ENCODE measurements at places on chromosomes 7 and 10.

DNA sequence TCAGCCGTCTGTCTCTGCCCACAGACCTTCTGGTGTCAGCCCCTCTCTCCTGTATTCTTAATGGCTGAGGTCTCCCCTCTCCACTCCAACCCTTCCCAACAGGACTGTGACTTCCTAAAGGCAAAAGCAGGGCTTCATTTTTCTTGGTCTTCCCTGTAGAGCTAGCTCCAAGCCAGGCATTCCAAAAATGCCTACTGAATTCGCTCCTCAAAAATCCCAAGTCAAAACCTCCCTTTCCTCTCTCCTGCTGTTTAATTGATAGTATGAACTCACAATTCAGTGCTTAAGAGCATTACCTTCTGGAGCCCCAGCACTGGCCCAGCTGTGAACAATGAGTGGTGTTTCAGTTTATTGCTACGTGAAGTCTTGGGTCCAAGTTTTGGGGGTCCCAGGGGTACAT lies 628.4 kb downstream of the PARD3 start:
- DNase-seq = no peak

GRCh38 chr10:11851910-11852309 lies 28.8 kb downstream of the PROSER2 start:
- DNase-seq = no peak

- no peak for DNase-seq
These were observed 46.6 kb downstream of the GLCCI1 start for GRCh38 chr7:8015100-8015745.

GRCh38 chr10:6667679-6668270 lies 87.7 kb upstream of the PRKCQ start:
- peak; percentile 19 for DNase-seq

- DNase-seq = no peak
These were observed 231.3 kb downstream of the LRMDA start for GRCh38 chr10:75662715-75663114.

DNA sequence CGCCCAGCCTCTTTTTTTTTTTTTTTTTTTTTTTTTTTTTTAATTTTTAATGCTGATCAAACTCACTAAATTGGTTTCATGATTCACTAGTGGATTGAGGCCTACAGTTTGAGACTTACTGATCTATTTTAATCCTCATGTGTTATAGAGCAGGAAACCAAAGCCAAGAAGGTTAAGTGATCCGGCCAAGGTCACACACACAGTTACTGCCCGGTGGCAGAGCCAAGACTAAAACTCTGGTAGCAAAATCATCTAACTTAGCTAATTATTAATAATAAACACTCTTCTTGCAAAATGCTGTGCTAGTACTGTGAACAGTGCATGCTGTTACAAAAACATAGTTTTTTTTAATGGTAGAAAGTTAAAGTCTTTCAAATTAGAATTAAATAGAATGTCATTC lies 188.3 kb upstream of the NFE2L3 start:
- DNase-seq = no peak

DNA sequence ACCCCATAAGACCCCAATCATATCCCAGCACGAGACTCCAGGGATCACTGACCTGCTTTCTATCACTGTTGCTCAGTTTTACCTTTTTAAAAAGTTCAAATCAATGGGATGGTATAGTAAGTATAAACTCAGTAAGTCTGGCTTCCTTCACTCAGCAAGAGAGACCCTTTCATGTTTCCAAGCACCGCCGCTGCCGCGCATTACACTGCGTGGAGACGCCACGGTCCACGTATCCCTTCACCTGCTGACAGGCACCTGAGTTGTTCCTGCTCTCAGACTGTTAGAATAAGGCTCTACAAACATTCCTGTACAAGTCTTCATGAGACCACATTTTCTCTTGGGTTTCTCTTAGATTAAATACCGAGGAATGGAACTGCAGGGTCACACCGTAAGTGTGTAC lies 28.3 kb downstream of the MAD1L1 start:
- DNase-seq = no peak

DNA sequence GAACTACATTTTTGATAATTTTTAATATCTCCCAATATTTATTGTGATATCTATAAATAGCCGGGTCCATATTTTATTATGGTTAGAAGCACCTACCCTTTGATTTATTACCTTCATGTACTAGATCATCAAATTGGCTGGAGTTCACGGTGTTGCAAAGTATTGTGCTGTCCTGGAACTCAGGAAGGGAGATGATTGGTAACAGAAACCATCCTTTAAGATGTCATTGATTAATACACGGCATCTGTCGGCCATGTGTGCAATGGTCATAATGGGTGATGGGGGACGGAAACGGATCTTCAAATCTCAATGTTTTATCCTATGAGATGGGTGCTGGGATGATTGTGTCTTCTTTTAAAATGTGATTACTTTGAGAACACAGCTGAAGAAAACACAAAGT lies 157.0 kb downstream of the NEBL start:
- no peak for DNase-seq

DNA sequence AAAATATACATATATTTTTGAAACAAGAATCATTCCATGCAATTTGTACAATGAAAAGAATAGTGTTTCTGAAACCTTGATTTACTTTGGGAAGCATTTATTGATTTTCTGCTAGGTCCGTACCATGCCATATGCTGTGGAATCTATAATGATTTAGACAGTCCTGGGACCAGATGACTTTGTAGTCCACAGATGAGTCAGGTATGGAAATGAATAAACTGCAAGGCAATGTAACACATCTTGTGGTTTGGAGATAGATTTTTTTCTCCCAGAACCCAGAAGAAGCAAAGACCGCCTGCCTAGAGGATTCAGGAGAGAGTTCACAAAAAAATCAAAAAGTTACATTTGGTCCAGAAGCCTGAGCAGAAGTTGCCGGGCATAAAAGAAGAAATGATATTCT lies 190.4 kb downstream of the GPR37 start:
- DNase-seq = no peak

DNA sequence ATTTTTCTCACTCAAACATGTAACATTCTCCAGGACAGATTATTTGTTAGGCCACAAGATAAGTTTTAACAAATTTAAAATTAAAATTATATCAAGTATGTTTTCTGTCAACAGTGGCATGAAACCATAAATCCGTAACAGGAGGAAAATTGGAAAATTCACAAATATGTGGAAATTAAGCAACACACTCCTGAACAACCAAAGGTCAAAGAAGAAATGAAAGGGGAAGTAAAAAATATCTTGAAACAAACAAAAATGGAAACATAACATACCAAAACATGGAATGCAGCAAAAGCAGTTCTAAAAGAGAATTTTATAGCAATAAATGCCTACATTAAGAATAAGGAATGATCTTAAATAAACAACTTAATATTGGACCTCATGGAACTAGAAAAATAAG lies 147.3 kb downstream of the ZEB1 start:
- no peak for DNase-seq

GRCh38 chr7:50488379-50488778 lies 38.2 kb upstream of the FIGNL1 start:
- no peak for DNase-seq

- DNase-seq = no peak
These were observed 163.2 kb upstream of the GPR26 start for GRCh38 chr10:123502983-123503382.

GRCh38 chr10:11286261-11286852 lies 268.7 kb downstream of the CELF2 start:
- DNase-seq = no peak

- DNase-seq = no peak
These were observed 3.1 kb upstream of the CYP26A1 start for GRCh38 chr10:93070378-93071176.

All from stimulated activated CD8-positive, alpha-beta memory T cell treated with anti-CD3 and anti-CD28 coated beads, Interleukin-7, amount 100 ng/mL, for 48 hours (primary cell).